ENCODE measurements at places on chromosomes 3 and 15.

DNA sequence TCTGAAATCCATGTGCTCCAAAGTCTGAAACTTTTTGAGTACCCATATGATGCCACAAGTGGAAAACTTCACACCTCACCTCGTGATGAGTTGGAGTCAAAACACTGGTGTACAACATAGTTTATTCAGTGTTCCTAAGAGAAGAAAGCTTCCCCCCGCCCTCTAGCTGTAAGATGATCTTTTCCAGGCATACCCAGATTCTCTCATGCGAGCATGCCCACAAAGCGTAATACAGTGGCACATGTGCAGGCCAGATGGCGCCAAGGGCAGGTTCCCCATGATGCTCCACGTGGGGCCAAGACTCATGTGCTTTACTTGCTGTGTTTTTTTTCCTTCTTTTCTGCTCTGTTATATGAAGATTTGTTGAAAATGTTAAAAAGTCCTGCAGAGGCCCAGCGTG is 104.9 kb upstream of the LRRFIP2 start:
- no peak for DNase-seq

- no peak for DNase-seq
Measured at GRCh38 chr15:89363133-89363532, 28.5 kb upstream of the POLG start.

DNA sequence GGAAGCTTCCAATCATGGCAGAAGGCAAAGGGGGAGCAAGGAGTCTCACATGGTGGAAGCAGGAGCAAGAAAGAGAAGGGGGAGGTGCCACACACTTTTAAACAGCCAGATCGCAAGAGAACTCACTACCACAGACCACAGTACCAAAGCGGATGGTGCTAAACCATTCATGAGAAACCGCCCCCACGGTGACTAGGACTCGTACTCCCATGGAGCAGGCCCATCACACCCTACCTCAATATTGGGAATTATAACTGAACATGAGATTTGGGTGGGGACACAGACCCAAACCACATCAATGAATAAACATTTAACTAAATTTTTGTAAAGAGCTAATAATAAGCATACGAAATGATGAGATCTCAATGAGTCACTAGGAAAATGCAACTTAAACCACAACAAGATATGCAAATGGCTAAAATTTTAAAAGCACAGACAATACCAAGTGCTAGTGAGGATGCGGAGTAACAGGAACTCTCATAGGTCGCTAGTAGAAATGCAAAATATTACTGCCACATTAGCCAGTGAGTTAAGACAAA is 10.0 kb downstream of the MRPS25 start:
- DNase-seq: no peak

GRCh38 chr15:92666780-92667179 is 11.2 kb upstream of the FAM174B start:
- no peak for DNase-seq

DNA sequence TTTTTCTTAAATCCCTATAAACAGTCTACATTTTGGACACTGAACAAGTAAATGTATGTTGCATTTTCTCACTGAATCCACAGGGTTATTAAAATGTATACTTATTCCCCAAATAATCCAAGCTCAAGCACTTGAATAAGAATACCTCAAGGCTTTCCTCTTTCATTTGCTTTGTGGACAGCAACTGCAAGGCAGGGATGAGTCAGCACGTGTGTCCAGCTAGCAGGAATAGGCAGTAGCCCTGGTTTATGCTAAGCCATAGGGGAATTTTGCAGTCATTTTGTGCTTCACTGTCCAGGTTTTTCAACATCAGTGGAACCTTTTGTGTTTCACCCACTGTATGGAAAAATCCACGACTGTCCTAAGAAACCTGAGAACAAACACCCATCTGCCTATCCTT is 96.7 kb upstream of the KCNMB2 start:
- no peak for DNase-seq

- DNase-seq: no peak
Measured at GRCh38 chr3:131543714-131544113, 40.9 kb upstream of the MRPL3 start.

GRCh38 chr15:29920515-29920914 is 98.2 kb upstream of the TJP1 start:
- no peak for DNase-seq

- no peak for DNase-seq
Measured at GRCh38 chr3:171039674-171040073, 13.2 kb upstream of the SLC2A2 start.

DNA sequence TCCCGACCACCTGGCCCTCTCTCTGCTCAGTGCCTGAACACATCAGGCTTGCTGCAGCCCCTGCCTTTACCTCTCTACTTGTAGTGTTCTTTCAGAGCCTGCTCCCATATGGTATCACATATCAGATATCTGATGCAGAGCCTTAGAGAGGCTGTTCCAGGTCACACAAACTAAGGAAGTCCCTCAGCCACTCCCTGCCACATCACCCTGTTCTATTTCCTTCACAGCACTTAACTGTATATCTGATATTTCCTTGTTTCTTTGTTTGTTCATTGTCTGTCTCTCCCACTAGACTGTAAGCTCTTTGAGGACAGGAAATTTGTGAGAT is 976 bp upstream of the ALDH1L1 start:
- DNase-seq: no peak

- no peak for DNase-seq
Measured at GRCh38 chr15:68256675-68257450, 20.7 kb upstream of the FEM1B start.

DNA sequence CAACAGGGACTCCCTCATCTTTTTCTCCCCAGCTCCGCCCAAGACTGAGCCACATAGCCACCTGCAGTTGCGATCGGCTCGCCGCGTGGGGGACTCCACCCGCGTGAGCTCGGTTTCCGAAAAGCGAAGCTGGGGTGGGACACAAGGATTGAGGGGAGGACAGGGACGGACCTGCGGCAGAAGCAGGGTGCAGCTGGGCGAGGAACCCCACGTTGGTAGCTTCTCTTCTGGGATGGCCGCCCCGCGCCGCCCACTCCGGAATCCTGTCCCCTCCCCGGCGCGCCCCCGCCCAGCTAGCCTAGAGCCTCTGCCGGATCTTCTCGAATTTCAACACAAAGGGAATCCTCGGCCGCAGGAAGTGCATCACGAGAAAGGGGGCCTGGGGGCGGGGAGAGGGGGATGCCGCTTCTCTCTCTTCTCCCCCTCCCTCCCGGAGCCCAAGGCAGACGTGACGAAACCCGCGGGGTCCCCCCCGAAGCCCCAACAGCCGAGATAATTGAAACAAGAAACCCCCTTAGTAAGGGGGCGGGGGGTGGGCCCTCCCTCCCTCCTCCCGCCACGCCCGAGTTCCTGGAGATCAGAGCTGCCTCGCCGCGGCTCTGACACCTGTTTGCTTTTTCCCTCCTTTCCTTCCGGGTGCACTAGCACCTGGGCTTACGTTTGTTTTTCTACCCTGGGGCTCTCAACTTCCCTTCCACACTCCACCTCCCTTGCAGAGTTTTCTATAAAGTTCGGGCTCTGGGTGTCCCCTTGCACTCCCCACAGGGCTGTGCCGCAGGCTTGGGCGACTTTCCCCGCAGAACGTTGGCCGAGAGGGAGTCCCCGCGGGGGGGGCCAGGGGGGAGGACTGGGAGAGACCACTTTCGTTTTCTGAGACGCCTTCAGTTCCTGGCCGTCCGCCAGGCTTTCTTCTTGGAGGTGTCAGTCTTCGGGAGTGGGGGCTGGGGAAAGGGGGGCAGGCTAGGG is 1.3 kb upstream of the KCNH8 start:
- DNase-seq: peak; percentile 81

DNA sequence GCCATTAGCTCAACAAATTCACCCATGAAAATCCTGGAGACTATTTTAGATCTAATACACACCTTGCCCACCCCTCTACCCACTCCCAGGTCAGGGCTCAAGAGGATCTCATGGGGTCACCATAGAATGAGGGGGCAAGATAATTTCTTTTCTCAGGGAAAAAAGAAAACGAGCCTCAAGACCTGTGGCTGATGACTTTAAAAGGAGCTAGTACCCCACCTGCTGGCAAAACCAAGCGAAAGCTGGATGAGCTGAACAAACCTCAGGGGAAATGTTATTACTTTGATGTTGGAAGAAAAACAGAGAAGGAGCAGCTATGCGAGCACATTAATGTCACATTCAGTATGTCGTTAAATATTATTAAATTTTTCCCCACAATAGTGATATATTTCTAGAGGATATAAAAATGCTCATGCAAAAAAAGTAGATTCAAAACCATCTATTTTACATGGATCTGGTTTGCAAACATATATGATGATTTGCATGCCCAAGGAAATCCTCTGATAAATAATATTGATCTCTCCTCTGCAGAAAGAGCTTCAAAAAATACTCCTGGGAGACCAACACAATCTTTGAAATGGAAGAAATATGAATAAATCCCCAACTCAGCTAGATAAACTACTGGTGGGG is 37.7 kb downstream of the PLD1 start:
- DNase-seq: peak; percentile 50

- DNase-seq: no peak
Measured at GRCh38 chr15:90367576-90367975, 15.5 kb downstream of the ZNF774 start.
